NCI-H510A (cell line): ENCODE measurements at places on chromosomes 2 and 18.

DNA sequence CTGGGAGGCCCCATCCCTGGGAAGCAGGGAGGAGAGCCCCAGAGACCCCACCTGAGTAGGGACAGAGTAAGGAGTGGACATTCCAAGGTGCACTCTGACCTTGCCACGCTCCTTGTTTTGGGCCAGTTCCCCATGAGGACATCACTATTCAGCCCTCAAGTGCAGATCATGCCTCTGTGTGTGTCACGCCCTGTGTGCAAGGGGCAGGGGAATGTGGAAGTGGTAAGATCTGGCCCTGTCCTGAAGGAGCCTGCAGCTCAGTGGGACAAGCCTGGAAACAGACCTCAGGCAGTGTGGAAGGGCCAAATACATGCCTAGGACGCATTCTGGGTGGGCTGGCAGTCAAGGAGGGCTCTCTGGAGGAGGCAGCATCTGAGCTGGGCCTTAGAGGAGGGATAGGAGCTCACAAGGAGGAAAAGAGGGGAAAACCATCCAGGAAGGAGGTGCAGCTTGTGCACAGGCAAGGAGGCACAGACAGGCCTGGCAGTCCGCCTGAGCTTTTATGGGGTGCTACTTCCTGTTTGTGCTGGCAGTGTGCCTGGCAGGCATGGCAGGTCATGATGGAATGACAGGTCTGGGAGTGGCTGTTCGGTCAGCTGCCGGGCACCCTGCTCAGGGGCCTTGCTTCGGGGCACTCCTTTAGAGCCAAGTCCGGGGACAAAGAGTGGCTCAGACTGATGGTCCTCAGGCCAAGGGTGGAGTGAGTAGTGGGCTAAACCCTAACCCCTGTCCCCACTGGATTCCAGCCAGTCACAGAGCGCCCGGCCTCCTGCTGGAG lies 3.3 kb downstream of the KLHL30 start:
- DNase-seq = peak; percentile 30

- DNase-seq = no peak
These were observed 32.4 kb downstream of the RTN4 start for GRCh38 chr2:55017880-55018279.

- no peak for DNase-seq
These were observed 985.0 kb downstream of the DPP10 start for GRCh38 chr2:115427436-115427835.

DNA sequence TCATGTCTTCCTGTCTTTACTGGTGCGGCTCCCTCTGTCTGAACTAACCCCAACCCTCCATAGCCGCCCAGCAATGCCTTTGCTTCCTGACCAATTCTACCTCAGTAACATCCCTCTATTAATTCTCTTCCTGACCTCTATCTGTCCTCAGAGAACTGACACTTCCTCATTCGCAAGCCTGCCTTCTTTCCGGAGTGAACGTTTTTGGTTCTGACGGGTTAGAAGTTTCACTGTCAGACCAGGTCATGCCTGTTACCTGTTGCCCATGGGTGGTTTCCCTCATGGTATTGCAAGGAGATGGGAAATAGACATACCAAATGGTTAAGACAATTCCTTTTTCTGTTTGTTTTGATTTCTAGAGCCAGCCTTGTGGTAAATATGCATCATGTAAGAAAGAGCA lies 453.4 kb upstream of the SLC14A2 start:
- DNase-seq = no peak

DNA sequence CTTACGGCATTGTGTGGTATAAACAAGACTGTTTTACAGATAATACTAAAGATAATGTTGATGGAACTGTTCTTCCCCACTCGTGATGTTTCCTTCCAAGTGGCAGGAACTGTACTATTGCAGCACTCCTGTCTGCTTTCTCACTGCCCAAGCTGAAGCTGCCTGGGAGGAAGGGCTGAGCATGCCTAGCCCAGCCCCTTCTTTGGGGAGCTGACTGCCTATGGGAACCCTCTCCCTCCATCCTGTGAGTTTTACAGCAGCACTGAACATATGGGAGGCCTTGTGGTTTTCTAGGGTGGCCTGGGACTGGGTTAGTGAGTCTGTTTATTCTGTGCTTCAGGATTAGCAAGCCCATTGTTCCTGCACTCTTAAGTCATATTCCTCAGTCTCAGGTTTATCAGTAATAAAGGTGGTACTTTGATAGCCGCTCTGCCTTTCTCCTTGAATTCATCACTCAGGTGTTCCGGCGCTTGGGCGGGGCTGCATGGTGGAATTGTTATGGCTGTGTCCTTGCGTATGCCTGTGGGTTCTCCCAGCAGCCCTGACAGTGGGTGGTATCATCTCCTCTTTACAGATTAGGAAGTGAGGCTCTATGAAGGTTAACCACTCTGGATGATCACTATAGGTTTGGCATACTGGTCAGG lies 379.7 kb downstream of the PTPRM start:
- DNase-seq = peak; percentile 42

DNA sequence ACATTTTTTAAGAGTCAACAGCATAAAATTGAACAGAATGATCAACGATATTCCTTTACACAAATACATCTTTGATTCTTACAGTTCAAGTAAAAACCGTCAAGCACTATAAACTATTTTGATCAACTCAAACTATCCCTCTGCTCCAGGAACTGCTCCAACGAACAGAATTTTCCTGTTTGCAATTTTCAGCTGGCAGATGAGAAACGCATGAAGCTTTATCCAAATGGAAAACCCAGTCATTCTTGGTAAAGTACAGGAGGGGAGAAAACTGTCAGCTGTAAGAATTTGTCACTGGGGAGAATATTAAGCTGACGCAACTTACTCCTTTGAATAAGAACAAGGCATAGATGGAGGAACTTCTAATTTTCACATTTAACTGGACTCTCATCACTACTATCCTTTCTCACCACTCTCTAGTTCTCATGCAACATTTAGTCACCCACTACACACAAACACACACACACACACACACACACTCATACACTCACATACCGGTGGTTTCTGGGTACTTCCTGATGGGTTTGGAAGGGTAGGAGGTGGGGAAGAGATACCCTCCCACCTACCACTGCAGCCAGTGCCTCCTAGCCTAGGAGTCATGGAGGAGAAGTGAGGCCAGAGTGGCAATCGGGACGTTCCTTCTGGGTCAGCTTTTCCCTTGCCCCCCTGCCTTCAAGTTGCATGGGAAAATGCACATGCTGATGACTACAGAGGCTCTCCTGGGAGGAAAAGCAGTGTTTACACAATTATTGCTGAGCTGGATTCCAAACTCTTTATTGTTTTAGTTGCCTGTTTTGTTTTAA lies 54.0 kb upstream of the SPATS2L start:
- no peak for DNase-seq

GRCh38 chr2:50221106-50221505 lies 810.8 kb downstream of the NRXN1 start:
- no peak for DNase-seq

GRCh38 chr2:217801711-217802110 lies 201.1 kb downstream of the TNS1 start:
- DNase-seq = no peak

DNA sequence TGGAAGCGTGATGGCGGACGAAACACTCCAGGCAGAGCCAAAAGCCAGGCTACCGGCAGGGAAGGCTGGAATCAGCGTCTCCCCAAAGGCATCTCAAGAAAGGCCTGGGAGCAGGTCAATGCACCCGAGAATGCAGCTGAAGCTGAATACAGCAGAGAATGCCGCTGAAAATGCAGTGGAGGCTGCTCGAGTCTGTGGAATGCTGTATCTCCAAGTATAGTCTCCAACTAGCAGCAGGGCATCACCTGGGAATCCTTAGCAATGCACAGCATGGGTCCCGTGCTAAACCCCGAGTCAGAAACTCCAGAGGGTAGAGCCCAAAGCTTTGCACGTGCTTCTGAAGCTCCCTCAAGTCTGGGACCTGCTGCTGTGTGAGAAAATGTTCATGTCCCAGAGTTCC lies 191.1 kb upstream of the ALKAL2 start:
- no peak for DNase-seq

DNA sequence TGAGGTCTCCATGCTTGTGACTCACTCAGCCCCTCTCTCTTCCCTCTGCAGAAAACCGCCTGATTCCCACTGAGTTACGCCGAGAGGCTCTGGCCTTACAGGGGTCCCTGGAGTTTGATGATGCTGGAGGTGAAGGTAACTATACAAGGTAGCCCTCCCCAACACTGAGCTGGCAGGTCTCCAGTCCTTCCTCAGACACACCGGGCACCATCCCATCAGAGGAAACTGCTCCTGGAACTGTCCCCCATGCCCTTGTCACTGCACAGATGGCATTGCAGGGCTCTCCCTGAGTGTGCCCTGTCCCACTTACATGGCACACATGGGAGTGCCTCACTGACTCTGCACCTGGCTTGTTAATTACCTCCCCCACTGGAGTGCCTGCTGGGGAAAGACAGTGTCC lies 1.9 kb downstream of the IMP4 start:
- no peak for DNase-seq

DNA sequence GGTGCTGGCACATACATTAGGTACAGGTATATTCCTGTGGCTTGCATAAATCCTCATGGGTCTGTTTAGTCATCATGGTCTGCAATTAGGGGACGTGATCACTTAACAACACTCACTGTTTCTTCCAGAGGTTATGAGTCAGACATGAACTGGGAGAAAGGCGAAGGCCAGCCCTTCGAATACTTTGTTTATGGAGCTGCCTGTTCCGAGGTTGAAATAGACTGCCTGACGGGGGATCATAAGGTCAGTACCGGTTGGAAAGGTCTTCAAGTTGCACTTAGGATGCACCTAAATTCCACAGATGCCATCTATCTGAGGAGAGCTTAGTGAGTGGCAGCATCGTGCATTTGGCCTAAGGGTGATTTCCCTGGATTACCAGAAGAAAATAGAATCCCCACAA lies 76.9 kb downstream of the AOX1 start:
- DNase-seq = no peak

DNA sequence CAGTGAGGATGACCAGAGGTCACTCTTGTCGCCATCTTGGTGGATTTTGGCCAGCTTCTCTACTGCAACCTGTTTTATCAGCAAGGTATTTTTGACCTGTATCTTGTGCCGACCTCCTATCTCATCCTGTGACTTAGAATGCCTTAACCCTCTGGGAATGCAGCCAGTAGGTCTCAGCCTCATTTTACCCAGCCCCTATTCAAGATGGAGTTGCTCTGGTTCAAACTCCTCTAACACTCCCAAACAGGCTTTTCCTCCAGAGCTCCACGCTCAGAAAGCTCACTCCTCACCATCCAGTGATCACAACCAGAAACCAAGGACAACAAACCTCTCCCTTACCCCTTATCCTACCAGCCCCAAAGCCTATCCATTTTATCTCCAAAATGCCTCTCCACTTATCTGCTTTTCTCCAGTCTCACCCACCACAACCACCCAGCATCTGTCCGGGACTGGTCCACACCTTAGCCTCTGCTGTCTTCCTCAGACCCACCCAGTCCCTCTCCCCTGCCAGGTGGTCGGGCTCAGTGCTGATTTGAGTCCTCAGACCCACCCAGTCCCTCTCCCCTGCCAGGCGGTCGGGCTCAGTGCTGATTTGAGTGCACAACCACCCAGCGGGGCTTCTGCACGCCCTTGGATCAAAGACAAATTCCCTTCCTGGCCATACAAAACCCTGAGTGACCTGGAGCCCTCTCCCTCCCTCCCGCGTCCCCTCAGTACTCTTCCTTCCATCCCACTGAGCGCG lies 11.7 kb upstream of the SMAD7 start:
- no peak for DNase-seq

DNA sequence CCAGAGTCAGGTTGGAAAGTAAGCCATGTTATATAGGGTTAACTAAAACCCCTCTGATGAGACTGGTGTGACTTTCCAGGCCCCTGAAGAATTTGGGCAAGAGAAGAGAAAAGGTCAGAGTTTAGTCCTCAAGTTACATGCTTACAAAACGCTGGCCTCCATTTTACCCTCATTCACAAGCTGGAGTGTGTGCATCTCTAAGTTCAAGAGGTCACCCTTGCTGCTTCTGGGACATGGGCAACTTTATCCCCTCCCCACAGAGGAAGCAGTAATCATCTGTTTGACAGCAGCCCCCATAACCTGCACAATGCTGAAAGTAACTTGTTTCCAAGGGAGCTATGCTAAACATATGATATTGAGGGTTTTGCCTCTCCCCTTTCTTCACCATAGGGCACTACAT lies 85.2 kb upstream of the CCDC195 start:
- no peak for DNase-seq

DNA sequence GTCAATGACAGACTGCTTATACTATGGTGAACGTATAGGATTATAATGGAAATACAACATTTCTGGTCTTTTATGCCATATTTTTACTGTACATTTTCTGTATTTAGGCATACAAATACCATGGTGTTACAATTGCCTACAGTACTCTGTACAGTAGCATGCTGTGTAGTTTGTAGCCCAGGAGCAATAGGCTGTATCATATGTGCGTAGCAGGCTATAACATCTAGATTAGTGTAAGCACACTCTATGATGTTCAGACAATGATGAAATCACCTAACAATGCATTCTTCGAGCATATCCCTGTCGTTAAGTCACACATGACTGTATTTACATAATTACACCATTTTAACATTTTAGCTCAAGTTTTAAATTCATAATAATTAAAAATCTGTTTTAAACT lies 556.6 kb upstream of the ZNF804A start:
- DNase-seq = no peak

DNA sequence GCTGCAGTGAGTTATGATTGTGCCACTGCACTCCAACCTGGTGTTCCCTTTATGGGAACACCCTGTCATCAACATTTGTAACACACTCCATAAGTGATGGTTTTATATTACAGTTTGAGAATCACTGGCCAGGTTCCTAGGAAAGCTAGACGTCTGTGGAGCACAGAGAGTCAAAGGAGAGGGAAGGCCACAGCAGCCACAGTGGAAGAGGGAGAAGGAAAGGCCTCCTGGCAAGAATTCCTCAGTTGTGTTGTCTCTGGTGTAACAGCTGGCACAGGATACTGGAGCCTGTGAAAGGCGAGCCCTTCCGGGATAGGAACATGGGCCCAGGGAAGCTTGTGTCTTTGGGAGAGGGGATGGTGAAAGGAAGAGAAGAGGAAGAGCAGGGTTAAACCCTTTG lies 360.5 kb upstream of the PIK3C3 start:
- DNase-seq = peak; percentile 5

GRCh38 chr2:234969306-234970098 lies 17.7 kb downstream of the SH3BP4 start:
- DNase-seq = no peak

- DNase-seq = no peak
These were observed 38.2 kb upstream of the TWSG1 start for GRCh38 chr18:9296233-9297006.

DNA sequence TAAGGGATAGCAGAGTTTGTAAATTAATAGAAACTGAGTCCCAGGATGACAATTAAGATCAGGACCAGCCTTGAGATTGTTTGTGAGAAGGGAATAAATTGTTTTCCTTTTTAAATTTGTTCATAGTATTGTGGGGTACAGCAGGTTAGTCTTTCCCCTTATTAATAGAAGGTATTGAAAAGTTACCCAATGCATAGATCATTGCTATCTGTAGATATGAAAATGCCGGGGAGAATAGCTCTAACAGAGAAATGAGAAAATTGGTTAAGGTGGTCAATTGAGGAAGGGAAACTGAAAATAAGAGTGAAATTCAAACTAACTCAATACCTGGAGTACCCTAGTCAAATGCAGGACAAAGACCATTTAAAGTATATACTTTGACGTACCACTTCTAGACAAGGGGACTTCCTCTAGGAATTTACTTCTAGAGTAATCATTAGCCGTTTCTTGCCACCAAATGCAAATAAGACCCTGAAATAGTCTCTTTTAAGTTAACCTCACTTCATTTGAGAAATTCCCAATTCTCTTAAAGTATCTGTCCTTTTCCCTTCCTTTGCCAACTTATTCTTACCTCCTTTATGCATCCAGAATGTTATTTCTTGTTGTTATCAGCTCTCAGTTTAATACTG lies 1224.4 kb upstream of the LRRTM1 start:
- DNase-seq = no peak
